ENCODE measurements at places on chromosomes 3 and 15. TPM values are rescaled to one million over a fixed set of nuclear protein-coding genes. Genes with fewer than 3 reads are reported as not detected.

DNA sequence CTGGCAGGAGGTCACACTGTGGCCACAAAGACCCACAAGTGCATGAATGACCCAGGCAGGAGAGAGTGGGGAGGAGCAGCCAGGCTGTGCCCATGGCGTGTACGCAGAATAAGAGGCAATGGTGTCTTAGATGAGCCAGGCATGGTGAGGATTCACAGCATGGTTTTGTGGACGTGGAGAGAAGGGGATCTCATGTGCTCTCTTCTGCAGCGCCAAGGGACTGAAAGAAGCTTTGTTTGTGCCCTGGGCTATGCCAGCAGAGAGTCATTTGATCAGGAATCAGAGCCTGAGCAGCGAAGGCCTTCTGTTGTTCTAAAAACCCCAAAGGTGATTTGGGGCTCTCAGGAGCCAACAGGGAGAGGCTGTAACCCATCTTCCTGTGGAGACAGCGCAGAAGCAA is 18.7 kb upstream of the RPP14 start:
- no peaks in the 10 kb centered on the region for H3K4me1 ChIP-seq
- H3K4me3 ChIP-seq: no peak overlapping the region
- peaks cover 39% of the 10 kb centered on the region for H3K36me3 ChIP-seq
- no peak overlapping the region for H3K27ac ChIP-seq
- DNase-seq: no peak

- H3K4me3 ChIP-seq: no peak overlapping the region
- peaks cover 47% of the 10 kb centered on the region for H3K4me1 ChIP-seq
- DNase-seq: no peak
- no peak overlapping the region for H3K27ac ChIP-seq
Observed at GRCh38 chr3:128493570-128494366, 767 bp upstream of the GATA2 start.

DNA sequence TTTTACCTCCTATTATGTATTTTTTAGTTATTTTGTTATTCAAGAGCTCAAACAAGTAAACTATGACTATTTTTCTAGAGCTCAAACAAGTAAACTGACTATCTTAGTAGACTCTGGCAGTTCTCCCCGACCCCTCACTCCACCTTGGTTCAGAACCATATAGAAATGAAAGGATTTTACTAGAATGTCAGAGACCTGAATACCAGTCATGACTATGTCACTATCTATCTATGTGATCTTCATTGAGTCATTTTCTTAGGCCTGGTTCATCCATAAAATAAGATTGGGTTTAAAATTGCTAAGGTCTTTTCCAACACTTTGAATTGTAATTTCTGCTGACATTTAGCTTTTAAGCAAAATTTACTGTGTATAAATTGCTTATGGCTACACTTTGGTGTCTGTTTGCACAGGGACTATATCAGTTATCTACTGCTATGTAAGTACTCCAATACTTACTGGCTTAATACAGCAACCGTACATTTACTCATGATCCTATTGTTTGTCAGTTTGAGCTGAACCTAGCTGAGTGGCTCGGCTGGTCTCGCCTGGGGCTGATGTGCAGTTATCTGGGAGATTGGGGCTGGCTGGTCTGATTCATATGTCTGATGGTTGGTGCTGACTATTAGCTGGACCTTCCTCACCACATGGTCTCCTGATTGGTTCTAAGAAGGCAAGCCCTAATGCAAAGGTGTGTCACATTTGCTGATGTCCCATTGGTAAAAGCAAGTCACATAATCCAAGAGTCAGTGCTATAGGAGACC is 37.0 kb downstream of the RASA2 start:
- no peak for DNase-seq
- H3K27me3 ChIP-seq: no peaks in the 10 kb centered on the region
- peaks cover 3% of the 10 kb centered on the region for H3K36me3 ChIP-seq
- H3K4me3 ChIP-seq: no peak overlapping the region
- no peak overlapping the region for H3K27ac ChIP-seq

DNA sequence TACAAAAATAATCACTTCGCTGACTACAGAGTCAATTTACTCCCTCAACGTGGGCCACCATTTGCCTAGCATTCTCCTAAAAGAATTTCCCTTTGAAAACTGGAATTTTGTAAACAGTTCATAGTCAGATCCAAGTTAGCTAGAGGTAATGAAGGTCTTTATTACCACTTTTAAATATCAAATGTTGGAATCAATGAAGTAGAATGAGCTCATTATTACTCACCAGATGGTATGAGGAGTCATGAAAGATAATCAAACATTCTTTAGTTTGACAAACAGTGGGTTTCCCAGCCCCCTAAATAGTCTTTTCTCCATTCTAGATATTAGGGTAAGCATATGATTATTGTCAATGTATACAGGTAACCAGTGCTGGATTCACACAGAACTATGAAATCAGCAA is 455.7 kb upstream of the THBS1 start:
- no peaks in the 10 kb centered on the region for H3K4me1 ChIP-seq
- DNase-seq: no peak
- H3K27me3 ChIP-seq: no peaks in the 10 kb centered on the region
- no peak overlapping the region for H3K27ac ChIP-seq
- H3K36me3 ChIP-seq: no peaks in the 10 kb centered on the region
- H3K4me3 ChIP-seq: no peak overlapping the region

DNA sequence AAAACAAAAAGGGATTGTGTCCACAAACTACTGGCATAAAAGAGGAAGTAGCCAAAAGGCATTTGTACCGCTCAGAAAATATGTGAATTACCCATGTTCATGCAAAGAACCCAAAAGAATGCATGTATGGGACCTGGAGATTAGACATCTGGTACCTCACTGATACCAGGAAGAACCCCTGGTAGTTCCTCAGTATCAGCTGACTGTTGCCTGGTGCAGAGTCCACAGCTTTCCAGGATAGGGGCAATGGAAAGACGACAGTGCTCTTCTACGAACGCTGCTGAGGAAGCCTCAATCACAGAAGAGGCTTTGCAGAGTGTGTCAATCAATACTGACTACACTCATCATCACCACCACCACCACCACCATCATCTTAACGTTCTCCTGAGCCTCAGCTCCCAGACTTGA is 63.3 kb downstream of the ATP8B4 start:
- H3K4me3 ChIP-seq: no peak overlapping the region
- no peaks in the 10 kb centered on the region for H3K36me3 ChIP-seq
- no peaks in the 10 kb centered on the region for H3K27me3 ChIP-seq
- DNase-seq: no peak
- H3K4me1 ChIP-seq: no peaks in the 10 kb centered on the region
- no peak overlapping the region for H3K27ac ChIP-seq

DNA sequence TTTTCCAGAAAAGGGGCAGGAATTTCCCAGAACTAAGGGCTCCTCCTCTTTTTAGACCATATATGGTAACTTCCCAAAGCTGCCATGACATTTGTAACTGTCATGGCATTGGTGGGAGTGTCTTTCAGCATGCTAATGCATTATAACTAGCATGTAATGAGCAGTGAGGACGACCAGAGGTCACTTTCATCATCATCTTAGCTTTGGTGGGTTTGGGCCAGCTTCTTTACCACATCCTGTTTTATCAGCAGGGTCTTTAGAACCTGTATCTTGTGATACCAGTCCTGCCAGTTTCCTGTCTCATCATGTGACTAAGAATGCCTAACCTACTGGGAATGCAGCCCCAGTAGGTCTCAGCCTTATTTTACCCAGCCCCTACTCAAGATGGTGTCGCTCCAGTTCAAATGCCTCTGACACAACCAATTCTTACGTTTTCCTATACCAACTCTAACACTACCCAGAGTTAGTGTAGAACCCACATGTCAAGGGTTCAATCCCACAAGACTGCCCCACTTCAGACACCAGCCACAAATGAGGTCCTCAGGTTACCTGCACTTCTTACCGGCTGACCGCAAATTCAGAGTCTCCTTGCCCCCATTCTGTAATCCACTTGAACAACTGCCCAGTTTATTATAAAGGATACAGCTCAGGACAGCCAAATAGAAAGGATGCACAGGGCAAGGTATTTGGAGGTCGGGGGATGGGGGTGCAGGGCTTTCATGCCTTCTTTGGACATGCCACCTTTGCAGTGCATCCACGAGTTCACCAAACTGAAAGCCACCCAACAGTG is 17.7 kb downstream of the FOXB1 start:
- H3K27ac ChIP-seq: no peak overlapping the region
- no peak for DNase-seq
- H3K4me1 ChIP-seq: no peaks in the 10 kb centered on the region
- peaks cover 5% of the 10 kb centered on the region for H3K27me3 ChIP-seq
- no peaks in the 10 kb centered on the region for H3K36me3 ChIP-seq
- H3K4me3 ChIP-seq: no peak overlapping the region

- H3K4me3 ChIP-seq: peak overlapping the region; percentile 88
- H3K4me1 ChIP-seq: peaks cover 11% of the 10 kb centered on the region
- DNase-seq: no peak
- H3K36me3 ChIP-seq: no peaks in the 10 kb centered on the region
Observed at GRCh38 chr15:68054628-68055223, 611 bp downstream of the PIAS1 start.

DNA sequence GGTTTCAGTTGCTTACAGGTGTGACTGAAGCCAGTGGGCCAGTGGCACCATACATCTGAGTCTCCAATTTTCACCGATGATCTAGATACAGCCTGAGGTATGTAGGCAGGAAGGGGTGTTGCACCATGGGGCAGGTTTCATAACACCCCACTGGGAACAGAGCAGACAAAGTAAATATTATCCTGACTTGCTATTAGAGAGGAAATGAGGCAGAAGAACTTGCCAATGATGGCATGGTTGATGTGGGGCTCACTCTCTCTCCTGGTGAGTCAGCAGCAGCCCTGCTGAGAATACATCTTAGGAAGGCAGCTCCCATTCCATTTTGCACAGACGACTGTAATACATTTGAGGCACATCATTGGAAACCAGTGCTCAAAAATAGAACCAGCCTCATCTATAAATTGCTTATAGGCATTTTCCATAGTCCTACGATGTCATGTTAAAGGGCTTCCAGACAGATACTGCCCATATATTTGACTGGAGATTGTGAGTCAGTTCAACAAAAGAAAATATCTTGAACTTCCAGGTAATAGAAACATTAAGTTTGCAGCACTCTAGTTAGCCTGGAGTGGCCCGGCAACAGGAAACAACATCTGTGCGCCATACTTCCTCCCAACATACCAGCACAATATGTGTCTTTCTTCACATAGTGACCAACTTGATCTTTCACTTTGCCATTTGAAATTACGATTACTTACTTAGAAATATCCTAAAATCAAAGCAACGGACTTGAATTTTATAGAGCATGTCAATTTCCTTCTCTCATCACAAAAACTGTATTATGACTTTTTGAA is 175.5 kb downstream of the NECTIN3 start:
- H3K4me3 ChIP-seq: no peak overlapping the region
- no peak for DNase-seq
- H3K27ac ChIP-seq: no peak overlapping the region

DNA sequence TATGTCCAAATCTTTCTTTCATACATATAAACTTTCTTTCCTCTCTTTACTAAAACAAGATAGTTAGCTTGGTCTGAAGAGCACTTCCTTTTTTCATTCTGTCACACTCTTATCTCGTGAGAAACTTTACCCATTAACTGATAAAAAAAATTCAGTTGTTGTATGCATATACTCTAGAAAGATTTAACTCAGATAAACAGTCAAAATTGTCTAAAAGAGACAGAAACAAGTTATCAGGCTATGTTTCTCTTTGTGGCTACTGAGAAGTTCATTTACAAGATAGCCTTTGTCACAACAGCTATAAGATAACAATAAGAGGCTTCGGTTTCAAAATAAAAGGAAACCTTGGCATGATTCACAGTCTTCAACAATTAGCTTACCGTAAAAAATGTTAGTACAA is 235.7 kb upstream of the ATP10A start:
- H3K27me3 ChIP-seq: peaks cover 10% of the 10 kb centered on the region
- no peak for DNase-seq
- H3K36me3 ChIP-seq: no peaks in the 10 kb centered on the region
- no peaks in the 10 kb centered on the region for H3K4me1 ChIP-seq

DNA sequence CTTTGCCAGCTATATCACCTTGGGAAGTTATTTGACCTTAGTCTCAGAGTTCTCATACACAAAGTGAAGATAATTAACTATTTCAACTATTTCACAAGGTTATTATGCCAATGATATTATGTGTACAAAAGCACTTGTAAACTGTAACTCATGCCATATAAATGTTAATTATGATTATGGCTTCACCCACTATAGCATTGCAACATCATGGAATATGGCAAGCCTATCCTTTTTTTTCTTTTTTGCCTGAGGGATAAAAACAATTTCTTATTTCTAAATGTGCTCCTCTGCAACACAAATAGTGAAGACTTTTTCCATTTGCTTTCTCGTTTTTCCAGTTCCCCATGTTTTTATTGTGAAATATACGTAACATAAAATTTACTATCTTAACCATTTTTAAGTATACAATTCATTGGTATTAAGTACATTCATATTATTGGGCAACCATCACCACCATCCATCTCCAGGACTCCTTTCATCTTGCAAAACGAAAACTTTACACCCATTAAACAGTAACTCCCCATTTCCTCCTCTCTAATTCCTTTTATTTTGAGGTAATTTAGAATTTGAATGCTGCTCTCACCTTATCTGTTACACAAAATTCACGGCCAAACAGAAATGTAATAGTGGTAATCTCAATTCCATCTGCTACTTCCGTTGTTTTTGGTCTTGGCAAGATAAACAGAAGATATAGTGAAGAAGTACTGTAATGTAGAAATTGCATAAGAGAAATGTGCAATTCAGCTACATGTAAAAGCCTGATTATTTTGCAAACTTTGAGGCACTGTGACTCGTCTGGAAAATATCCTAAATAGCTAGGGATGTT is 46.3 kb downstream of the NANOGP8 start:
- no peaks in the 10 kb centered on the region for H3K36me3 ChIP-seq
- H3K27ac ChIP-seq: no peak overlapping the region
- no peaks in the 10 kb centered on the region for H3K4me1 ChIP-seq
- no peak for DNase-seq
- no peak overlapping the region for H3K4me3 ChIP-seq

DNA sequence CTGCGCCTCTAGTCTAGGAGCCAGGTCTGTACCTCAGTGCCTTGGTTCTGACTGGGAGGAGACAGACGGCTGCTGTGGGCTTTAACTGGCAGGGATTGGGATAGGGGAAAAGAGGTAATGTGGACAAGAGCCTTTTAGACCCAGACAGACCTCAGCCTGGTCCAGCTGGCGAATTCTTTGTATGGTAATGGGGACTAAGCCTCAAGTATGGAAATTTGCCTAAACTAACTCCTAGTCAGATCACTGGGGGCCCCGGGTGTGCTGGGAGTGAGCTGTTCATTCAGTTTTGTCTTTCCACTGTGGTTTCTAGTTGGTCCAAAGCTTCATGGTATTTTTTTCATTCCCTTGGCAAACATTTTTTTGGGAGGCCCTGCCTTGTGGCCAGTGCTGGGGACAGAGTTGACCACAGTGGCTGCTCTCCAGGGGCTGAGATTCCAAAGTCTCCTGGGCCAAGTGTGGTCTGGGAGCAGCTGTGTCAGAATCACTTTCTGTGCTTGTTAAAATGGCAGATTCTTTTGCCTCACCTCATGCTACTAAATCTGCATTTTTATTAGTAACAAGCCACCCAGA is 261.4 kb upstream of the C2CD4B start:
- H3K27me3 ChIP-seq: no peaks in the 10 kb centered on the region
- no peaks in the 10 kb centered on the region for H3K36me3 ChIP-seq
- H3K27ac ChIP-seq: no peak overlapping the region
- H3K4me3 ChIP-seq: no peak overlapping the region

The SLC35G2 gene
- 9.4 TPM for total RNA-seq

The ZNF621 gene
- 34.6 TPM for total RNA-seq

The ACAN gene
- not detected for total RNA-seq

The ZDHHC23 gene
- total RNA-seq: 72.6 TPM

The BFSP2 gene
- 1.6 TPM for total RNA-seq

The ANKUB1 gene
- not detected for total RNA-seq

The CHAC1 gene
- 3.6 TPM for total RNA-seq

The TTC23 gene
- total RNA-seq: 1.9 TPM

The CLDN1 gene
- total RNA-seq: not detected

The C2CD4A gene
- not detected for total RNA-seq

The MUSTN1 gene
- 5.1 TPM for total RNA-seq

The SELENOK gene
- total RNA-seq: 27.5 TPM
